Adipocyte (in vitro differentiated cells): ENCODE measurements at places on chromosomes 2 and 18.

GRCh38 chr2:138615257-138615656, 113.7 kb downstream of the SPOPL start:
- peak; percentile 20 for DNase-seq

GRCh38 chr2:49971453-49971852, 817.1 kb upstream of the FSHR start:
- no peak for DNase-seq

GRCh38 chr2:219079417-219079816, 18.7 kb upstream of the IHH start:
- DNase-seq, result no peak

DNA sequence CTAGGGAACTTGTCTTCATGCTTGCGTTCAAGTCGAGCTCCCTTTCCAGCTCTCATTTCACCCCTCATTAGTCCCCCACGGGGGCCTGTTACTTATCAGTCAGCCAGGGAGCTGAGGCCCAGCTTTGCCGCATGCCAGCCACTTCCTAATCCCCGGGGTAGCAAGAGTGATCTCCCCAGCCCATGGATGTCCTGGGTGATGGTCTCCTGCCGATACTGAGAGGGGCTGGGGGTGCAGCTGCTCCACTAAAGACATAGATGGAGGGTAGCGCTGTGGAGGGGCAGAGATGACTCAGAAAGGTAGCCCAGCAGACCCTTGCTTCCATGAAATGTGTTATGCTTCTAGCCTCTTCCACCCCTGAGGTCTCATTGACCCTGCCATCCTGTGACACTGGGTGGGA, 314.0 kb upstream of the EPAS1 start:
- DNase-seq, result no peak

- DNase-seq, result no peak
Measured at GRCh38 chr18:25077038-25077943, 274.7 kb downstream of the ZNF521 start.

- DNase-seq, result no peak
Measured at GRCh38 chr2:190875891-190876290, 4.7 kb upstream of the GLS start.

- DNase-seq, result peak; percentile 4
Measured at GRCh38 chr18:72799106-72799505, 68.7 kb downstream of the NETO1 start.

GRCh38 chr2:117996525-117996924, 17.3 kb downstream of the CCDC93 start:
- no peak for DNase-seq

GRCh38 chr2:31333527-31334183, 80.9 kb downstream of the XDH start:
- DNase-seq, result peak; percentile 94

- no peak for DNase-seq
Measured at GRCh38 chr2:48380208-48380607, 149.7 kb upstream of the STON1 start.

DNA sequence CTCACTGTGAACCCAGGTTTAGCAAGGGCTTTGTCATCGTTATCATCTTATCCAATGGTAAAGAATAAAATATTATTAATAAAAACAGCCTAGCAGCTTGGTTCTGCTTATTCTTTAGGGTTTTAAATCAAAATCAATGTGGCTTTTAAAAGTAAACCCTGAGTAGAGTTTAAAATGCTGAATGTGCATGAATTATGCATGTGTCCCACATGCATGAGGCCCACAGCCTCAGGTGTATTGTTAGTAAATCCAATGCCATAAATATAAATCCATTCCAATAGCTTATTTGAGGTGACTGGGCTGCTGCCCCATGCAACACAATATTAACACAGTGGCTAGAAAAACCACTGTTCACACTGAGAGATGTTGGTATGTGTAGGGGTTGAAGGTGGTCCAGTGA, 254.1 kb downstream of the HNMT start:
- DNase-seq, result no peak

DNA sequence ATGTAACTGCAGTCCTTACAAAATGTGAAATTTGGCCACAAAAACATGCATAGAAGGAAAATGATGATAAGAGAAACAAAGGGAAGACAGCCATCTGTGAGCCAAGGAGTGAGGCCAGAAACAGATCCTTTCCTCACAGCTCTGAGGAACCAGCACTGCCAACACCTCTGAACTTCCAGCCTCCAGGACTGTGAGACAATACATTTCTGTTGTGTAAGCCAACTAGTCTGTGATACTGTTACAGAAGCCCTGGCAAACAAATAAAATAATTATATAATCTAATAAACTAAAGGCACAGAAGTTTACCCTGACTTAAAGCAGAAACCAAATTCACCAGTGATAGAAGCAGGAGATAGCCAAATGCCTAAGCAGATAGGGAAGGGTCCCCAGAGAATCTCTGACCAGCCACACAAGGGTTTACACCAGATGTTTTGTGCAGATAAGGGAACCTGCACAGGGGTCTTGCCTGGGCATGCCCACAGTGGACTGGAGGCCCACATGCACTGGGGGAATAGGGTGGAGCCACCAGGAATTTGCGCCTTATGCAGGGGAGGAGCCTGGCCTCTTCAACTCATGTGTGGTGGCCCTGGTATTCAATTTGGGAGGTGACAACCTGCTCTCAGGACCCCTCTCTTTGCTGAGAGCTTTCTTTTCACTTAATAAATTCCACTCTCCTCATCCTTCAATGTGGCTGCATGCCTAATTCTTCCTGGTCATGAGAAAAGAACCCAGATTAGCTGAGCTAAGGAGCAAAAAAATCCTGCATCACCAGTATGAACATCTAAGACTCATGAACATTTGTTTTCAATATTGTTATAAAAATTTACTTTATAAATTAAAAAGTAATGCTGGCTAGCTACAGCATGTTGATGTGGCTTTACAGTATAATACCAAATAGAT, 3.8 kb upstream of the GCC2 start:
- peak; percentile 17 for DNase-seq

- no peak for DNase-seq
Measured at GRCh38 chr2:204066051-204066450, 129.5 kb downstream of the ICOS start.

DNA sequence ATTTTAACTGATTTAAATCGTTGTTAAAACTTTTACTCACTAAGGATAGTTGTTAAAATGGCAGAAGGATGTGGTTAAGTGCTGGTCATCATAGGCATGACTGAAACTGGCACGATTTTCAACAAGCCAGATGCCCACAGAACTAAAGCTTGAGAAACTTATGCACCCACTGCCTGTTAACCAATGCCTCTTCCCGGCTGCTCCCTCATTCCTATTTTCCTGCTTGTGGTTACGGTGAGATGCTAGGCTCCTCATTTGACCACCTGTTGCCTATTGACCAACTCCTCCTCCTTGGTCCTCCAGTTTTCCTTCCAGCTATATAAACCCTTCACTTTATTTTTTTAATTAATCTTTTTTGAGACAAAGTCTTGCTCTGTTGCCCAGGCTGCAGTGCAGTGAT, 238.7 kb downstream of the TFCP2L1 start:
- no peak for DNase-seq

DNA sequence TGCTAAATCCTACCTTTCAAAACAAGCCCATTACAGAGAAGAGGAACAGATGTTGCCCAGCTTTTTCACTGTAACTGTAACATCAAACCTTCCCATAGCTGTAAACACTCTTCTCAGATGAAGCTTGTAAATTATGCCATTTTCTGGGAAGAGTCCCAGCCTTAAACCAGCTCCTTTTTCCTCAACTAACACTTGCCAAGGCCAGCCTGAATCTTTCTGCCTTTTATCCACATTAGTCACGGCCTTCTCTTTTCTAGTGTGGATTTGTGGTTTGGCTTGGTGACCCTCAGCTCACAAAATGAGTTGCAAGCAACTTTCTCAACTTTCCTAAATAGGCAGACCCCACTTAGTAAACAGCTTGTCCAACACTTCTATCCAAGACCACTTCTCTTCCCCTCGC, 90.2 kb downstream of the CABLES1 start:
- DNase-seq, result peak; percentile 94

- DNase-seq, result no peak
Measured at GRCh38 chr2:104582471-104582870, 271.4 kb upstream of the POU3F3 start.

- DNase-seq, result peak; percentile 8
Measured at GRCh38 chr2:180716186-180717180, 263.9 kb upstream of the UBE2E3 start.

DNA sequence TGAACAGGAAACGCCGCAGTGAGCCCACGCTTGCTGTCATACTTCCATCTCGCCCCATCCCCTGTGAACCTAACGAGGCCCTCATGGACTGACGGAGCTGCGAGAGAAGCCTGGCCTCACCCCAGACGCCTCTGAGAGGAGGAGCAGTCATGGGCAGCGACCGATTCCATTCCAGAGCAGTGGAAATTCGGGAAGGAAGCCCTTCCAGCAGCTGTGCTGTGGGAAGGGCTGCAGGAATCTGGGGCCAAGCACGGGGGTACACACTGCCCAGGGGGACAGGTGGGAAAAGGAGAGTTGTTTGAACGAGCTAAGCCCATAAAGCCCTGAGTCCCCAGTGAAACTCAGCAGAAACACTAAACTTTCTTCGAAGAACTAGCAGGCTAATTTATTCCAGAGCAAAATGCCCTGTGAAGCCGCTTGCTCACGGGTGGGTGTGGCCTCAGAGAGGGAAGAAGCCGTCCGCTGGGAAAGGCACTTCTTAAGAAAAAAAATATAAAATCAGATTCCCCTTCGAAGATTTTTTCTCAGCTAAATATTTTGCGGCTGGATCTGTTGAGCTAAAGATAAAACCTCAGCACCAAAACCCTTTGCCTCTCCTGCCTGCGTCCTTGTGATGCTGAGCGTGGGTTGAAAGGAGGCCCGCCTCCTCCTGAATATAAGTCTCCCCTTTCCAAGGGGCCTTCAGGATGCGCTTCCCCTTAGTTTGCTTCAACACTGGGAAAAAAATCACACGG, 38.2 kb downstream of the ANKMY1 start:
- peak; percentile 73 for DNase-seq

- DNase-seq, result no peak
Measured at GRCh38 chr2:212330263-212330662, 208.3 kb downstream of the ERBB4 start.

DNA sequence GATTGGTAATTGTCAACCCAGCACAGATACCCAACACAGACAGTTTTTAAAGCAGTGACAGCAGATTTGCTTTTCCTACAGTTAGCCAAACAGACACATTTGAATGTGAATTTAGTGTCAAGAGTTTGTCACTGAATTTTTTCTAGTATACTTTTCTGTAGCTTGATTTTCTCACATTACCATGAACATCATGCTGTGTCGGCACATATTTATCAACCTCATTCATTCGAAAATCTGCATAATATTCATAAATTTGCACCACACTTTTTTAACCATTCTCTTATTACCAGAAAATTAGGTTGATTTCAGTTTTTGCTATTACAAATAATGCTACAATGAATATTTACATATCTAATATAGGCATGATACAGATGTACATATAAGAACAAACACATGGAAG, 27.0 kb upstream of the DSG3 start:
- DNase-seq, result no peak

DNA sequence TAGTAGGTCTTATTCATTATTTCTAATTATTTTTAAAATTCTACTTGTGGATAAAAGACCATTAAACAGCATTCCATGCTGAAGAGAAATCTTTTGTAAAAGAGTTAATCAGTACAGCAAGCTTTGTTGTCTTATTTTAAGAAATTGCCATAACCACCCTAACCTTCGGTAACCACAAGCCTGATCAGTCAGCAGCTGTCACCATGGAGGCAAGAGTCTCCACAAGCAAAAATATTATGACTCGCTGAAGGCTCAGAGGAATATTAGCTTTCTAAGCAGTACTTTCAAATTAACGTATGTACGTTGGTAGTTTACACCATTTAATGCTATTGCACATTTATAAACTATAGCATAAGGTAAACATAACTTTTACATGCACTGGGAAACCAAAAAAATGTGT, 650.5 kb upstream of the LINC00305 start:
- DNase-seq, result no peak

DNA sequence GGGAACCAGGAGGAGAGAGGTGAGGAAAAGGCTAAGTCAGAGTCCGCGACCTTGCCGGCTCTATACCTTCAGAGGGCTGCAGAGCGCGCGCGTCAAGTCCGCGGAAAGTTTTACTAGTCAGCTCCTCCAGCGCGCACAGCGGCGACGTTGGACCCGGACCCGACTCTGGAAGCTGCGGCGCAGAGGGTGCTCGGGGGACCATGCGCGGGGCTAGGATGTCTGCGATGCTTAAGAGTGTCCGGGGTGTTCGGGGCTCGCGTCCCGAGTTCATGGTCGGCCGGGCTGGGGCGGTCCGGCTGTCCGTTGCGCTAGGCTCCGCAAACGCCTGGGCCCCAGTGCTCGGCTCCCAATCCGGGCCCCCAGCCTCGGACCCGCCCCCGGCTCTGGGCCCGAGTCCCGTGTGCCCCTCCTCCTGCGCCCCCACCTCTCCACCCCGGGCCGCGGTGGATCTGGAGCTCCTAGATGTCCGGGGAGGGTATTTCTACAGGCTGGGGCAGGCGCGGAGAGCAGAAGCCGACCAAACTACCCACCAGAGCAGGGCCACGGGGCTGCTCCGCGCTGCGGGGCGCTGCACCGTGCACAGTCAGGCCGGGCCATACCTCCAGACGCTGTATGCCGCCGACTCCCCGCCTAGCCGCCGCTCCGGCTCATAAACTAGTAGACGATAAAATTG, at the start of gene LBX2:
Gene LBX2, minus strand, starts transcription at position 337 of the 673 bp plus-strand sequence. Its CDS starts 66 bp downstream, at position 271.
- peak; percentile 58 for DNase-seq

- DNase-seq, result no peak
Measured at GRCh38 chr18:79553154-79553553, 126.4 kb upstream of the CTDP1 start.

GRCh38 chr2:64853306-64853705, 135.9 kb upstream of the SLC1A4 start:
- no peak for DNase-seq

- no peak for DNase-seq
Measured at GRCh38 chr2:157172239-157172638, 85.3 kb upstream of the GALNT5 start.

DNA sequence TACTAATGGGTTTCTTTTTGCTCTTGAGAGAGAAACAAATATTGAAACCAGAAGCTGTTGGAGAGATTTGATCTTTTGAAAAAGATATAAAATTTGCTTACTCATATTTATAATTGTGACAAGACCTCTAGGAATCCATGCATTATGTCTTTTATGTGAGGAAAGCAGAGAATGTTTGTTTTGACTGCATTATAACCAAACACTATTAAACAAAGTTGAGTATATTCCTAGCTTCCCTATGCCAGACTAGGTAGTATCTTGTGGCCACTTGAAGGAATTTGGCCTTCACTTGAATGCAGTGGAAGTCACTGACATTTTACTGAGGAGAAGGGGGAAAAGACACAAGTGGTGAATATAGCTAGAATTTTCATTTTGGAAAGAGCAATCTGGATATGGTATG, 521.8 kb upstream of the ZEB2 start:
- DNase-seq, result peak; percentile 20

GRCh38 chr2:233940376-233941276, 23.5 kb downstream of the TRPM8 start:
- no peak for DNase-seq

- DNase-seq, result no peak
Measured at GRCh38 chr2:72035518-72036172, 112.0 kb downstream of the CYP26B1 start.

DNA sequence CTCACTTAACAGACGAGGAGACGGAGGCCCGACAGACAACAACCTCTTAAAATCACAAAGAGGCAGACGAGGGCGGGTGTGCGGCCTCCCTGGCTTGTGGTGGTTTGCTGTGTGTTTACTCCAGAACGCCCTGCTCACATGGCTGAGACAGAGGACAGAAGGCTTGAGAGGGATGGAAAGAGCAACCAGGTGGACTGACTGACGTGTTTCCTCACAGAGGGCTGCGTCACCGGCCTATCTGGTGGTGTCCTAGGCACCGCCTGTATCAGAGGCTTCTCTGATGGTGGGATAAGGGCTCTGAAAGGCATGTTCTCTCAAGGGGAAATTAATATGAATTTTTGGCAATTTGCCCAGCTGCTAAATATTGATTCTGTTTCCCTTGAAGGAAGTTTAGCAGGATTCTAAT, 47.0 kb upstream of the RALBP1 start:
- DNase-seq, result no peak
